Activated naive CD8-positive, alpha-beta T cell treated with anti-CD3 and anti-CD28 coated beads for 36 hours (primary cell): ENCODE measurements at places on chromosomes 3 and 15. TPM values are rescaled to one million over a fixed set of nuclear protein-coding genes. Genes with fewer than 3 reads are reported as not detected.

GRCh38 chr3:135106445-135106844 is 311.4 kb downstream of the EPHB1 start:
- H3K4me3 ChIP-seq: no peak overlapping the region
- H3K4me1 ChIP-seq: no peaks in the 10 kb centered on the region
- DNase-seq: no peak
- H3K27ac ChIP-seq: no peak overlapping the region
- no peaks in the 10 kb centered on the region for H3K36me3 ChIP-seq

DNA sequence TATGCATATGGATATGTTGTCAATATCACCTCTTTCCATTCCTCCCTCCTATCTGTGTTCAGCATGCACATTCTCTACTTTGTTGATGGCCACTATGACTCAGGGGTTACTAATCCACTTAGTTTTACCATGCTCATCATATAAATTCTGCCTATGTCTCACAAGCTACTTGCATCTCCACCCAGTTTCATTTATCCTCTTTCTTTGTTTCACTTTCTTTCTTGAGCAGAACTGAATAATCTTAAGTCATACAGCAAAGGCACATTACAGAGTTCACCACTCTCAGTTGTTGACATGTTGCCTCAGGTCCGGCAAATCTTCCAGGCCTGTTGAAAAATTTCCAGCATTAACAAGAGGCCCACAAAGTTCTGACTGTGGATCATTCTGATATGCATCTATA is 71.5 kb downstream of the SSR3 start:
- no peaks in the 10 kb centered on the region for H3K27me3 ChIP-seq
- peak overlapping the region; percentile 72 for H3K4me3 ChIP-seq
- peak; percentile 3 for DNase-seq
- peaks cover 44% of the 10 kb centered on the region for H3K4me1 ChIP-seq
- no peaks in the 10 kb centered on the region for H3K36me3 ChIP-seq

GRCh38 chr15:58966698-58967097 is 20.8 kb upstream of the RNF111 start:
- H3K27ac ChIP-seq: no peak overlapping the region
- peaks cover 3% of the 10 kb centered on the region for H3K27me3 ChIP-seq
- no peaks in the 10 kb centered on the region for H3K36me3 ChIP-seq
- H3K4me1 ChIP-seq: no peaks in the 10 kb centered on the region
- DNase-seq: no peak
- no peak overlapping the region for H3K4me3 ChIP-seq

- H3K4me3 ChIP-seq: no peak overlapping the region
- H3K27me3 ChIP-seq: no peaks in the 10 kb centered on the region
- H3K36me3 ChIP-seq: peaks cover 6% of the 10 kb centered on the region
- peaks cover 77% of the 10 kb centered on the region for H3K4me1 ChIP-seq
- peak overlapping the region; percentile 79 for H3K27ac ChIP-seq
Measured at GRCh38 chr3:14424711-14425580, 22.5 kb downstream of the SLC6A6 start.

GRCh38 chr3:58158442-58159153 is 52.2 kb downstream of the DNASE1L3 start:
- H3K4me1 ChIP-seq: peaks cover 5% of the 10 kb centered on the region
- no peak for DNase-seq
- H3K36me3 ChIP-seq: peaks cover 15% of the 10 kb centered on the region
- H3K27me3 ChIP-seq: no peaks in the 10 kb centered on the region
- H3K27ac ChIP-seq: no peak overlapping the region
- no peak overlapping the region for H3K4me3 ChIP-seq

DNA sequence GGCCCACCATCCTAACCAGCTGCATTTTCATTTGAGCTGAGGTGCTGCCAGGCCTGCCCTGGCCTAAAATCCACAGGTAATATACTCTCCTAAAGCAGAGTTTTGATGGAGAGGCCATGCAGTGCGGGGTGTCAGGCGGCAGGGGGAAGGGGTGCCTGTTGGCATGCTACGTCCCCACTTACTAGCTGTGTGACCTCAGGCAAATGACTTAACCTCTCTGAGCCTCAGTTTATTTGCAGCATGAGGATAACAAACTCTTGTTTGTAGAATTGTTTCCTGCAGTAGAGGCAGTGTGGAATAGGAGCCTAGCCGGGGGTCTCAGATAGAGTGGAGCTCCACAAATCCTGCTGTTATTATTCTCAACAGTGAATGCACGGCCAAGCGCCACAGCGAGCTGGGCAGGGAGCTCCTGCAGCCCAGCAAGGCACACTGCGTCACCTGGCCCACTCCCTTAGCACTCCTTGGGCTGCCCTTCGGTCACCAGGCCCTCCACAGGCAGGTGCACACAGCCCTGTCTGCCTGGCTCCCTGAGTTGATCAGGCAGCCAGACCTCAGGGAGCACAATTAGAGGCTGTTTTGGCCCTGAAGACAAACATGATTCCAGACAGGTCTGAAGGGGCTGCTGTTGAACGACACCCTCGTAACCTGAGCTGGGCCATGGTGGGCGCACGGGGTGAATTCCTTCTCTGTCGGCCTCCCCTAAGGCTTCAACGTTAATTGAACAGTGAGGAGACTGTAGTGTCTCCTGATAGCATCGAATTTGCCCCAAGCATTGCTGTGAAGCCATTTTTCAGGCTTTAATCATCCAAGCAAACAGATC is 248.8 kb upstream of the LYSMD4 start:
- peaks cover 5% of the 10 kb centered on the region for H3K4me1 ChIP-seq
- H3K36me3 ChIP-seq: no peaks in the 10 kb centered on the region
- no peak overlapping the region for H3K4me3 ChIP-seq
- H3K27me3 ChIP-seq: no peaks in the 10 kb centered on the region
- no peak overlapping the region for H3K27ac ChIP-seq
- DNase-seq: no peak

DNA sequence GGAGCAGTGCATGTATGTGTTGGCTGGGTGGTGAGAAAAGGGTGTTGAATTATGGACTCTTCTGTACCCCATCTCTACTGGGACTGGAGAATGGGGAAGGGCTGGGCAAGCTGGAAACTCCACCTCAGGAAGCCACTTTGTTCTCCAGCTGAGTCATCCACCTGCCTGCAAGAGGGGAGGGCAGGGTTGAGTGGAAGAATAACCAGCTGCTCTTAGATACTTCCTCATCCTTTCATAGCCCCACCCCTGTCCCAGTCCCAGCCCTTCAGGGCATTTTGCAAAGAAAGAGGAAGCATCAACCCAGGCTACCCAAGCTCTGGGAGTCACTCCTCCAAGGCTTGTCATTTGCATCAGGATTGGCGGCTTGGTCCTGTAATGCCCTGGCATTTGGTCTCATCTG is 33.1 kb downstream of the RAB11A start:
- H3K4me1 ChIP-seq: peaks cover 16% of the 10 kb centered on the region
- H3K36me3 ChIP-seq: peaks cover 11% of the 10 kb centered on the region
- H3K27ac ChIP-seq: no peak overlapping the region
- no peak overlapping the region for H3K4me3 ChIP-seq

- H3K27me3 ChIP-seq: peaks cover 41% of the 10 kb centered on the region
- peaks cover 9% of the 10 kb centered on the region for H3K36me3 ChIP-seq
- DNase-seq: no peak
- H3K4me3 ChIP-seq: no peak overlapping the region
- H3K4me1 ChIP-seq: peaks cover 51% of the 10 kb centered on the region
- no peak overlapping the region for H3K27ac ChIP-seq
Measured at GRCh38 chr3:66492672-66493071, 8.2 kb downstream of the LRIG1 start.

DNA sequence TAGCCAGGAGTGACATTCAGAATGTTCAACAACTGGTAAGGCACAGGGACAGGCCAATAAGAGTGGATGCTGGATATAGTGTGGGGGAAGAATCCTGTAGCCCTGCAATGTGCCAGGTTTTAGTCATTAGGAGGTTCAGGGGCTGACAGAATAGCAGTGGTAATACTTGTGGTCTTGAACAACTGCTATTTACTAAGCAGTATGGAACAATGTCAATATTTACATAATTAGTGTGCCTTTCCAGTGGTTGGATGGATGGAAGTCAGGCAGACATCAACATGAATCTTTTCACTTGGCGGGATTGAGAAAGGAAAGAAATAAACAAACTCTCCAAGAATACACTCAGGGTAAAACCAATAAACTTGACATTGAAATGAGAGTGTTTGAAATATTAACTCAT is 55.1 kb downstream of the OTOL1 start:
- H3K4me1 ChIP-seq: no peaks in the 10 kb centered on the region
- H3K36me3 ChIP-seq: no peaks in the 10 kb centered on the region
- no peak for DNase-seq
- no peaks in the 10 kb centered on the region for H3K27me3 ChIP-seq

DNA sequence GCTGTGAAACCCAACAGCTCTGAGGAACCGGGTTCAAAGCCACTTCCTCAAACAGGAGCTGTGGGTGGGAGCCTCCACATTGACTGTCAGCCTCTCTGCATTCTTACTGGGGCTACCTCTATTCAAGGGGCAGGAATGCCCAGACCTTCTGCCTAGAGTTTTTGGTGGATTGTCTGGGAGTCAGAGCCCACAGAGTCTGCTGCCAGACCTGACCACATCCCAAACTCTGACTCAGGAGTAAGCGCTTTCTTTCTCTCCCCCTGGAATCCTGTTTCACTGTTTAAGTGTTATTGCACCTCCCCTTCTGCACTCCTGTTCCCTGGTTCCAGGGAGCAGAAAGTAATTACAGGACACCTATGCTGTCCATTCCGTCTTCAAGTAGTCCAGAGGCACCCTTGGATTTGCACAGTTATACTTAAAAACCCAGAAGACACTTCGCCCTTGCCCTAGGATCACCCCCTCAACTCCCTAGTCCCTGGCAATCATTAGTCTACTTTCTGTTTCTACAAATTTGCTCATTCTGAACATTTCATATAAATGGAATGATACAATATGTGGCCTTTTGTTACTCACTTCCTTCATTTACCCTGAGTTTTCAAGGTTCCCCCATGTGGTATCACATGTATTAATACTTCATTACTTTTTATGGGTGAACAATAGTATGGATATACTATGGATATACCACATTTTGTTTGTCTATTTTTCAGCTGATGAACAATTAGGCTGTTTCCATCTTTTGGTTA is 37.9 kb upstream of the TJP1 start:
- H3K4me1 ChIP-seq: peaks cover 3% of the 10 kb centered on the region
- no peaks in the 10 kb centered on the region for H3K36me3 ChIP-seq
- H3K27ac ChIP-seq: no peak overlapping the region
- H3K27me3 ChIP-seq: peaks cover 37% of the 10 kb centered on the region

DNA sequence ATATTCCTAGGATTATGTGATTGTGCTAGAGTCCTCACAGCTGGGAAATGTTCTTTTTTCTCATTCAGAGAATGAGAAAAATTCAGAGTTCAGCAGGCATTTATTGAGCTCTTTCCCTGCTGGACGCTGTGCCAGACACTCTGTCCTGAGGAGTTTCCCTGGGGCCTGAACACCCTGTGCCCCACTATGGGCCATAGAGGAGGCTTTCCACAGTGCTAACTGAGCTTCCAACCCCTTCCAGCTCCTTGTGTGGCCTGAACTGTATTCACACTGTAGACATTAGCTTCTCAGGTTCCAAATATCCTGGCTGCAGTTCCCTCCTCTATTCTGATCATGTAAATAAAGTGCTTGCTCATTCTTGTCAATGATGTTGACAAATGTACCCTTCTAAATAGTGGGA is 10.0 kb downstream of the ABHD2 start:
- no peak overlapping the region for H3K4me3 ChIP-seq
- no peak for DNase-seq
- peaks cover 23% of the 10 kb centered on the region for H3K4me1 ChIP-seq
- H3K27ac ChIP-seq: no peak overlapping the region
- H3K27me3 ChIP-seq: no peaks in the 10 kb centered on the region

DNA sequence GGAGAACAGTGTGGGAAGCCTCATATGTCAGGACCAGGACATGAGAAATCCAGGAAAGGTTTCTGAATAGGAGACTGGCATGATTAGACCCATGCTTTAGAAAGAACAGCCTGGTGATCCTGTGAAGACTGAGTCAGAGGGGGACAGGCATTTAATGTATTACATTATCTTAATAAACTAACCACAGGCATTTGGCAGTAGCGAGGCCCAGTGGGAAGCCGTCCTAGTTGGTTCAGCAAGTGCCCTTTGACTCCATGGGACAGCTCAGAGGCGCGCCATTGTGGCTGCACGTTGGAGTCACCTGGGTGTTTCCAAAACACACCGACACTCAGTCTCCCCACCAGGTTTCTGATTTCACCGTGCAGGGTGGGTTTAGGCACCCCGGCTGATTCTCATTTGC is 90.5 kb upstream of the DGKG start:
- H3K27me3 ChIP-seq: no peaks in the 10 kb centered on the region
- H3K27ac ChIP-seq: no peak overlapping the region
- H3K4me1 ChIP-seq: no peaks in the 10 kb centered on the region
- H3K4me3 ChIP-seq: no peak overlapping the region
- no peak for DNase-seq

GRCh38 chr15:84725001-84725491 is 9.1 kb upstream of the SEC11A start:
- no peaks in the 10 kb centered on the region for H3K27me3 ChIP-seq
- DNase-seq: no peak
- no peaks in the 10 kb centered on the region for H3K36me3 ChIP-seq
- H3K4me3 ChIP-seq: no peak overlapping the region

- H3K27ac ChIP-seq: no peak overlapping the region
- DNase-seq: no peak
- H3K4me3 ChIP-seq: no peak overlapping the region
- no peaks in the 10 kb centered on the region for H3K36me3 ChIP-seq
- peaks cover 12% of the 10 kb centered on the region for H3K27me3 ChIP-seq
Measured at GRCh38 chr3:14741510-14741909, 66.6 kb downstream of the C3orf20 start.

- no peak overlapping the region for H3K4me3 ChIP-seq
- no peak overlapping the region for H3K27ac ChIP-seq
- no peaks in the 10 kb centered on the region for H3K36me3 ChIP-seq
- H3K4me1 ChIP-seq: no peaks in the 10 kb centered on the region
- DNase-seq: no peak
Measured at GRCh38 chr3:61736506-61736905, 175.1 kb downstream of the PTPRG start.

DNA sequence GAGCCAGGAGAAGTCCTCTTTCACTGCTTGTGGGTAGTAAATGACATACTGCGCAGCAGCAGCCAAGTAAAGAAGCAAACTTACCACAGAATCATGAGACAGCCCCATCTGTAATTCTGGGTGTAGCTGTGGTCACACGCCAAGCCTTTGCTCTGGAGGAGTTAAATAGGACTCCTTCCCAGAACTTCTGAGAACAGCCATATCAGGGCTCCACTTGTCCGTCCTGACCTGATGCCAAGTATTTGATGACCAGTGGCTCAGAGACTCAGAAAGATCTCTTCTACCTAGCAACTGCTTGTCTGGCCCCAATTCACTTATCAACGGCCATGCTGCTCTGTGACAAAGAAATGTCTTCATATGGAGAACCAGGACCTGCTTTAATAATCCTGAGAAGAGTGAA is 20.6 kb upstream of the GOLIM4 start:
- DNase-seq: no peak
- H3K27me3 ChIP-seq: no peaks in the 10 kb centered on the region
- no peaks in the 10 kb centered on the region for H3K36me3 ChIP-seq
- H3K27ac ChIP-seq: no peak overlapping the region
- H3K4me3 ChIP-seq: no peak overlapping the region

GRCh38 chr3:153319705-153320554 is 157.9 kb downstream of the RAP2B start:
- no peaks in the 10 kb centered on the region for H3K27me3 ChIP-seq
- peak overlapping the region; percentile 52 for H3K4me3 ChIP-seq
- no peaks in the 10 kb centered on the region for H3K36me3 ChIP-seq
- DNase-seq: no peak
- H3K4me1 ChIP-seq: peaks cover 18% of the 10 kb centered on the region

The CPN2 gene
- not detected for total RNA-seq

The CPNE9 gene
- total RNA-seq: not detected

The GHSR gene
- not detected for total RNA-seq

The GOLGA6D gene
- not detected for total RNA-seq

The GOLGA6B gene
- total RNA-seq: not detected

The VWA5B2 gene
- total RNA-seq: not detected

The CRYGS gene
- 1.7 TPM for total RNA-seq
